Foreskin fibroblast (primary cell): ENCODE measurements at places on chromosomes 7 and 10.

DNA sequence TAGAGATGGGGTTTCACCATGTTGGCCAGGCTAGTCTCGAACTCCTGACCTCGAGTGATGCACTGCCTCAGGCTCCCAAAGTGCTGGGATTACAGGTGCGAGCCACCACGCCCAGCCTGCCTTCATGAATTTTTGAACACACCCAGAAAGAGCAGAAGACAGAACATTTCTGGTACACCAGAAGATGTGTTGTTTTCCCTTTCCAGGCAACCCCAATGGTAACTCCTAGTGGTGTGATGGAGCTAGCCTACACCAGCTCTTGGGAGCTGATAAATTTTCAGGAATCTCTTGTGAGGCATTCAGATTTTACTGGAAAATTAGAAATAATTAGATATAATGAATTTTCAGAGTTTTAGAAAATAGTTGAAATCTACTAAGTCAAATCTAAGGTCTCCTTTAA is 904 bp upstream of the CCDC7 start:
- no peak for DNase-seq

DNA sequence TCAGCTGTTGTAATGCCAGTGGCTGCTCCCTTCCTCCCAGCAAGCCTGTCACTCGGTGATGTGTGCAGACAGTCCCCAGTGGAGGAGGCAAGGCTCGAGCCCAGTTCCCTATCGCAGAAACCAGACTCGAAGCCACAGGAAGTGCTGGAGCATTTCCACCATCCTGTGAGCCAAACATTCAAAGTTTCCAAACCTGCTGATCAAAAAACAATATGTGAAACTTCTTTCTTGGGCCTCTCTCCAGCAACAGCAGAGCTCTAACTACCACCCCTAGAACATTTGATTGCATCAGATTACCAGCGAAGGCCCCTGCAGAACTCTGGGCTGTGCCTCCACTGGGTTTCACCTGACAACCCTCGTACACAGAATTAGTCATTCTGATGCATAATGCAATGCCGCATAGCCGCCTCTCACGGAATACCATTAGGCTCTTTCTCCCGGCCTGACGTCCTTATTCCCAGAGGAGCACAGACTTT is 94.0 kb downstream of the ELMO1 start:
- no peak for DNase-seq

GRCh38 chr7:121282129-121282528 is 46.7 kb upstream of the WNT16 start:
- no peak for DNase-seq

DNA sequence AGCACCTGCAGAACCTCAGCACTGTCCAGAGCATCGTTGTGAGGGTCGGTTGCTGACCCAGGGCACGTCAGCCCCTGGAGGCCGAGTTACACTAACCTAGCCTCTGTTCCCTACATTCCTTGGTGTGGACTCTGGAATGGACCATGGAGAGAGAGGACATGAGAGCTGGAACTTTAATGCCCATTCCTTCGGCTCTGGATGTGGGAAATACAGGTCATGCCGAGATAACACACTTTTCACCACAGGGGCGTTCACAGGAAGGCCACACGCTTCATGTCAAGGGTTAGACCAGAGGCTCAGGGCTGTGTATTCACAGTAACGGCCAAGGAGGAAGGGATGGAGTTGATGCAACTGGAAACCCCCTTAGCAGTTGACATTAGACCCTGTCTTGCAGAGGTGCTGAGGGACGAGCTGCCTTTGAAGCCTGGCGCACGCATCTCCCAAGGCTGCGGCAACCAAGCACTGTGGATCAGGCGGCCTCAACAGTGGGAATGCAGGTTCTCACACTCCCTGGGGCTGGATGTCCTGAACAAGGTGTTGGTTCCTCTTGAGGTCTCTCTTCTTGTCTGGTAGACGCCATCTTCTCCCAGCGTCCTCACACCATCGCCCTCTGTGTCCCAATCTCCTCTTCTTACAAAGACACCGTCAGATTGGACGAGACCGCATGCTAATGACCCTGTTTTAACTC is 245.2 kb downstream of the KLF6 start:
- DNase-seq = no peak

DNA sequence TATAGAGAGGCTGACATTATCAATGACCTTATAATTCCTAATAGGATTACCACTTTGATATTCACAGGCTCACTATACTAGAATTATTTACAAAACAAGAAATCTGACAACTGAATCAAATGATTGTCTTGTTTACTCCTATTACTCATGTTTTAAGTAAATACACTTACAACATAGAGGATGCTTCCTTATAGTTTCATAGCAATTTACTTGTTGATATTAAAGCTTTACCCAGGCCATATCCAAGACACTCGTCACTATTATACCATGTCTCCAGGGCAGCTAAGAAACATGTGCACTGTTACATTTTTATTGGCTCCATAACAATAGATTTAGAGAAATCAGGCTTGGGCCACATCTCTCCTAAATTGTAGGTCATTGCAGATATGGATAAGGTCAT is 276.9 kb downstream of the HGF start:
- no peak for DNase-seq

GRCh38 chr10:74103560-74104258 is 46.9 kb downstream of the AP3M1 start:
- DNase-seq = peak; percentile 26

DNA sequence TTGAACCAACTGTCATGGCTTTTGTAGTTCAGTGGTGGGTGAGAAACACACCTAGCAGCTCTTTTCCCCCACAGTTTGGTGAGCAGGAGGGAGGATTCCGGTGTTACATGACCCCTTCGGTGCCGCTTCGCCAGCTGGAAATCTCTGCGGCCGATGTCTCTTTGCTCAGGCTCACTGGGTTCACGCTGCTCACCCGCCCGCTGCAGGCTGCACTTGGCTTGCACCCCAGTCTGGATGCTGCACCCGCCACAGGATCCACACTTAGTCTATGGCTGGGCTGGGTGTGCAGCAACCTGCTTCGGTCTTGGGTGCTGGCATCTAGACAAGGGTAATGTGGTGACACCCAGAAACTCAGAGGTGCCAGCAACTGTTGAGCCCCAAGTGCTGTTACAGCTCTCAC is 191.8 kb downstream of the PON1 start:
- no peak for DNase-seq

DNA sequence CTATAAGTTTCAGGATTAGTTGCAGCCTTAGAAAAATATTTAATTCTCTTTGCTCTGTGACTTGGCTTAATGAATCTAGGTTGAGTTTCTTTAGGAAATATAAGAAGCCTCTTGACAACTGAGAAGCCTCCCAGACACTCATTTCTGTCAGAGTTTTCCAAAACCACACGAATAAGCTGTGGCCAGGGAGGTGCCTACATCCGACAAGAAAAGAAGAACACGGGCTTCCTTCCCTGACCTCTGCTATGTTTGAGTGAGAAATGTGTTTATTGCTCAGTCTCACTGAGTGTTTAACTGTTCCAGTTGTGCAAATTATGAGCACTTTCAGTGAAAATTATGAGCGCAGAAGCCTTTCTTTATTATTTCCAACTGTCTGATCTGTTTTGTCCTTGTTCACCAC is 105.0 kb downstream of the TRIL start:
- peak; percentile 54 for DNase-seq
